Lung (tissue), 17 donors: ENCODE measurements at places on chromosomes 2 and 18. TPM values are rescaled to one million over a fixed set of nuclear protein-coding genes. Genes with fewer than 3 reads are reported as not detected.

DNA sequence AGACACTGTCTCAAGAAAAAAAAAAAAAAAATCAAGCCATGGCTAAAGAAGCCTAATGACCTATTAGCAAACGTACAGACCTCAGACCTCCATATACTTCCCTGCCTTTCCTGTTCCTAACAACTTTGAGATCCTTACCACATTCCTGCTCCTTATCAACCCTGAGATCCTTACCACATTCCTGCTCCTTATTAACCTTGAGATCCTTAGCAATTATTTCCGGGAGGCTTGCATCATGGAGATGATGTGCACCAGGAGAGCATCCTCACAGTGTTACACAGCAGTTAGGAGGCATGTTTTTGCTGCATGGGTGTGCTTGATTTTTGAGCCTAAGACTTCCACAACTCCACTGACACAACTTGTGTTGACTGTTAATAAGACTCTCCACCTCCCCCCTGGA, 54.6 kb upstream of the RASGRP3 start:
- no peaks in the 10 kb centered on the region for H3K4me1 ChIP-seq
- no peaks in the 10 kb centered on the region for H3K27me3 ChIP-seq
- H3K4me3 ChIP-seq, result no peak overlapping the region
- H3K27ac ChIP-seq, result no peak overlapping the region
- no peak for DNase-seq

The SCN1A gene
- total RNA-seq, result 18.6 TPM

DNA sequence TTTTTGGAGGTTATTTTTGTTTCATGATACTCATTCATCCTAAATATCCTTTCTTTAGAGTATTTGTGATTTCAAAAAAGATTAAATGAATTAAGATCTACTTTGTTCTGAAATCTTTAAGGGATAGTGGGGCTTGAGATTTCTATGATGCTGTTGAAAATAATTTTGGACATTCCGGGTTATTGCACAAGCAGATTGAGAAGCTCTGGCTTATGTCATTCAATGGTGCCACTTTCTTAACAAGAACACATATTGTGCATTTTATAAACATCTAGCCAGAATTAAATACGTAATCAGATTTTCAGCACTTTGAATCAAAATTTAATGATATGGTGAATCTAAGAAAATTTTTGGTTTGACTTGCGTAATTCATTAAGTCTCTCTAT, 207.7 kb upstream of the COL3A1 start:
- no peaks in the 10 kb centered on the region for H3K4me1 ChIP-seq
- H3K27ac ChIP-seq, result no peak overlapping the region
- no peak for DNase-seq
- H3K36me3 ChIP-seq, result no peaks in the 10 kb centered on the region
- no peaks in the 10 kb centered on the region for H3K27me3 ChIP-seq

The RRM2 gene
- total RNA-seq, result 4.8 TPM

The TIA1 gene
- 67.5 TPM for total RNA-seq

GRCh38 chr2:174035981-174036742, 71.0 kb upstream of the SP3 start:
- no peak overlapping the region for H3K27ac ChIP-seq
- DNase-seq, result peak; percentile 57
- no peaks in the 10 kb centered on the region for H3K27me3 ChIP-seq
- H3K36me3 ChIP-seq, result no peaks in the 10 kb centered on the region

- H3K4me3 ChIP-seq, result no peak overlapping the region
- no peak for DNase-seq
- H3K27me3 ChIP-seq, result no peaks in the 10 kb centered on the region
- H3K27ac ChIP-seq, result no peak overlapping the region
Observed at GRCh38 chr2:227389661-227390060, 1.9 kb upstream of the SCYGR1 start.

The ZNF804A gene
- 0.17 TPM for total RNA-seq

GRCh38 chr2:118062669-118063068, 25.6 kb upstream of the INSIG2 start:
- DNase-seq, result no peak
- no peaks in the 10 kb centered on the region for H3K36me3 ChIP-seq
- H3K4me1 ChIP-seq, result no peaks in the 10 kb centered on the region
- H3K27ac ChIP-seq, result no peak overlapping the region
- H3K4me3 ChIP-seq, result no peak overlapping the region
- peaks cover 16% of the 10 kb centered on the region for H3K27me3 ChIP-seq

The NT5DC4 gene
- 0.09 TPM for total RNA-seq

DNA sequence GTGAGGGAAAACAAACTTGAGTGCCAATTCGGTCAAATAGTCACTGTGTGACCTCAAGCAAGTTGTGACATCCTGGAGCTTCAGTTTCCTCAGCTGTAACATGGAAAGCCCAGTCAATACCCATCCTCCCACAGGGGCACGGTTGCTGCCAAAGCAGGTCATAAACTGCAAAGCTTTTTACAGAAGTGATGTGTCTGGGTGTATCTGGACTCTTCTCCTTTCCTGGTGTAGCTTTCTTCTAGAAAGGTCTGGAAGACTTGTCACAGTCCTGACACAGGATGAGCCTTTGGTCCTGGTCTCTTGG, 4.2 kb upstream of the AFF3 start:
- no peaks in the 10 kb centered on the region for H3K4me1 ChIP-seq
- no peaks in the 10 kb centered on the region for H3K36me3 ChIP-seq
- DNase-seq, result no peak
- H3K4me3 ChIP-seq, result no peak overlapping the region
- H3K27me3 ChIP-seq, result no peaks in the 10 kb centered on the region

The SCN7A gene
- total RNA-seq, result 178 TPM

- H3K27ac ChIP-seq, result no peak overlapping the region
- no peaks in the 10 kb centered on the region for H3K4me1 ChIP-seq
- no peak for DNase-seq
- no peaks in the 10 kb centered on the region for H3K27me3 ChIP-seq
- H3K4me3 ChIP-seq, result no peak overlapping the region
Observed at GRCh38 chr2:231339316-231339715, 56.2 kb upstream of the B3GNT7 start.
